ENCODE measurements at places on chromosomes 2 and 18.

DNA sequence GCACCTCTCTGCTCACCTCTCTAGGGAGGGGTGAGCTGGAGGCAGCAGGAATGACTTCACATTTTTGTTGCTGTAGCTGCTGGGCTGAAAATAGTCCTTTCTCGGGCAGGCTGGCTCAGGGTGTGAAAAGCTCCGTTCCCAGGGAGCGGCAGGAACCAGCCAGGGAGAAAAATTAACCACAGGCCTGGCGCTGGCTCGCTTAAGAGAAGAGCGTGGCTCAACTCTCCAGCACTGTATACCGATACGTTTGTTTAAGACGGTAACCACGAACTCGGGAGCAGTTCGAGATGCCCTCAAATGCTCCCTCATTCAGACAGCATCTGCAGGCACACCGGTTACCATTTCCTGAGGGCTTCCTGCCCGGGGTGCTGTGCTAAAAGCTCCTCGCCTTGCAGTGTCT is 129.6 kb downstream of the CELF4 start:
- no peak for DNase-seq

GRCh38 chr2:200637901-200638300 is 52.1 kb downstream of the AOX1 start:
- DNase-seq, result no peak

- no peak for DNase-seq
These were observed 52.0 kb downstream of the FECH start for GRCh38 chr18:57534511-57534909.

DNA sequence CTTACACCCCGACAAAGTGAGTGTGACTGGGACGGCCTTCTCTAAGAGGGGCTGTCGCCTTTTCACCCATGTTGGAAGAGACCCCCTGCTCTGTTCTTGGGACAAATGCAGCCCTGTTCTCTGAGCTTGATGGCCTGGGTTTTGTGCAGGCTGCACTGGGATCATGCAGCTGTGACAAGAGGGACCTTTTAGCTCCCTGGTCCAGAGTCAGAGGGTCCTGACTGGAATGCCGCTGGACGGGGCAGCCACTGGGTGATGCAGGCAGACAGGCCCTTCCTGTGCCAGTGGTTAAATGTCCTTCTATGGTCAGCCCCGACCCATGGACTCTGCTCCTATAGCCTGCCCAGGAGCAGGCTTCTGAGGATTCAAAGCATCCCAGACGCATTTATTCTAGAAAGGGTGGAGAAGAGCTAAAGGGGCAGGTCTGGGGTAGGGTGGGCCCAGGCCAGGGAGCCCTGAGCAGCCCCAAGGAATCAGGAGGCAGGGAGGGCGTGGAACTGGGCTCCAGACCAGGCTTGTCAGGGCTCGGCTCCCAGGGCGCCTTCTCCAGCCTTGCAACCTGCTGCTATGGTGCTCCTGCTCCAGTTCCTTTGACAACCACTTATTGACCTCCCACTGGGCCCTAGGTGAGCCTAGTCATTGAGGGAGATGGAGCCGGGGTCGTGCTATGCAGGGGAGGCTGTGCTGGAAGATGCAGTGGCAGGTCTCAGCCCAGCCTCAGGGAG is 277.9 kb upstream of the HS6ST1 start:
- no peak for DNase-seq

- no peak for DNase-seq
These were observed 195.7 kb downstream of the SMAD7 start for GRCh38 chr18:48754993-48755473.

- no peak for DNase-seq
These were observed 48.6 kb downstream of the PLB1 start for GRCh38 chr2:28544405-28544921.

- no peak for DNase-seq
These were observed 23.4 kb upstream of the KCNK3 start for GRCh38 chr2:26668856-26669750.

DNA sequence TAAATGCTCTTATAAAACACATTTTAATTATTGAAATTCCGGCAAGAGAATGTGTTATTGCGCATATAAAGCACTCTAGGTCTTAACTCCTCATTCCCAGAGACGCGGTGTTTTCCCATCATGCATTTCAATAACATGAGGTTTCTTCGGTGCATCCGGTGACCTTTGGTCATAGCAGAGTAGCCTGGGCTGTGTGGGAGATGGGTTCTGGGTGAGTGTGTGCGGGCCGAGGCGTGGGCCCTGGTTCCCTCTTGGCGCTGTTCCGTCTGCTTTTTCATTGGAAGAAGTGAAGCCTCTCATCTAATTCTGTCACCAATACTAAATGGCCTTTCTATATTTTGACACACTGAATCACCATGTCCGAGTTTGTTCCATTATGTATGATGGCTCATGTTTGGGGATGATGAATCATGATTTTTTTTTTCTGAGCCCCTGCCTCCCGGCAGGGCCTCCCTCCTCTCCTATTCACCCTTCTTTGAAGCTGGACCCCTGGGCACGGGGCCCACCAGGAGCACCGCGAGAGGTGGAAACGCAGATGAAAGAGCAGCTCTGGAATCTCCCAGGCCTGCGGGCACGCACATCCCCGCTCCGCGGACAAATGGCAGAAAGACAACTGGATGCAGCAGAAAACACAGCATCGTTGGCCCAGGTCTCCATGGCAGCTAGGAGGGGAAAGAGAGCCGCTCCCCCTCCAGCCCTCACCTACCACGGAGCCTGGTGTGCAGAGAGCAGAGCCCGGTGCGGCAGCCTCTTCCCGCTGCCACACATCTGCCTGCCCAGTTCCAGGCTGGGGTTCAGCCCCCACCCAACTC is 85.8 kb upstream of the HPCAL1 start:
- no peak for DNase-seq

GRCh38 chr18:34697233-34697632 is 12.9 kb upstream of the DTNA start:
- DNase-seq, result no peak

DNA sequence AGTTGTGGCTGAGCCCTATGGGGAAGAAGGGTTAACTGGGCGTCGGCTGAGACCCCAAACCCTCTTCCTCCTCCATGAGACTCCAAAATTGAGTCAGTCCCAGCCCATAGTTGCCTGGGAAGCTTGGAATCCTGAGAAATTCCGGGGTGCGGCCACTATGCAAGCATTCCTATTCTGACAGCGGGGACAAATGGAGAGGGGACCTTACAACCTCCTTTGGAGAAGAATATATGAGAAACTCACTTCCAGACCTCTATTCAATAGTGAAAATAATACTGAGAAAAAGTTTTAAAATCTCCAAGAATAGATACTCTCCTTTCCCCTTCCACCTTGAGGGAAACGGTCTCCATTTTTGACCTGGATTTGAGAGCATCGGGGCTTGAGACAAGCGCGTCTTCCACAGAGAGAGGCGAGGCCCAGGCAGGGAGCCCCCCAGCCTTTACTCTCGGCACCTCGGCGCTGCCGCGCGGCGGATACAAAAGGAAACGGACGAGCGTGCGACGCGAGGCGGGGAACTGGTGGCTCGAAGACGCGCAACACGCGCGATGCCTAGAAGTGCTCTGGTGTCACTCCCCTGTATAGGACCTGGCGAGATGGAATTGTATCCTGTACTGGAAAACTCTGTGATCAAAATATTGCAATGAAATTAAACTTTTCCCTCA is 11.1 kb downstream of the NR4A2 start:
- DNase-seq, result peak; percentile 44

DNA sequence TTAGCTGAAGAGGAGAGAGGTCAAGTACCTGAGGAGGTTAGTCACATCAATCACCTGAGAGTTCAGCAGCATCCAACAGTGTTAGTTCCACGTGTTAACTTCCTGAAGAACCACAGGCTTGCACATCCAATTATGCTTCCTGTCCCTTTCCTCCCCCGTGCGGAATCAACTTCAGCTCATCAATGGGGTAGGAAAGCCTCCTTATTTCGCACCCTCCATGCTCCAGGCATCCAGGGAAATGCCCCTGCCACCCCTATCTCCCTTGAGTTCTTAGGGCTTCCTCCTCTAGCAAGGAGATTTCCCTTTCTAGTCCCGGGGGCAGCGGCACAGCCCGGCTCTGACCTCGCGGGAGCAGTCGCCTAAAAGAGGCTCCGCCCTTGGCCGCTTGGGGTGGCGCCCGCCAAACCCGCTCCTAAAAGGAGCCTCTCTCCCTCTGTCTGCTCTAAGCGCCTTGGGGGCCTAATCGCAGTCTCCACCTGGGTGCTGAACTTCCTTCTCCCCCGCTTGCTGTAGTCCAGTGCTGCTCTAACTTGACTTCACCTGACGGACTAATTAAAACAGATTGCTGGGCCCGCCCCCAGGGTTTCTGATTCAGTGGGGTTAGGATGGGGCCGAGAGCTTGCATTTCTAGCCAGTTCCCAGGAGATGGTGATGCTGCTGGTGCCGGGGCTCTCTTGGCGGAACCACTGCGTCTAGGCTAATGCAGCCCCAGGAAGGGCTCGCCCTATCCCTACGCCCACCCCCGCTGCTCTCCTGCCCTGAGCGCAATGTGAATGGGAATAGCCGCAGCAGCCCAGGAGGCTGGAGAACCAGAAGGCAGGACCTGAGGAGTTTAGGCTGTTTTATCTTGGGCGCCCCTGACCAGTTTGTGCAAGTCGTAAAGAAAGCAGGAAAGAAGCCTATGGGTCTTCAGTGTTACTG is 3.4 kb upstream of the TET3 start:
- peak; percentile 52 for DNase-seq

DNA sequence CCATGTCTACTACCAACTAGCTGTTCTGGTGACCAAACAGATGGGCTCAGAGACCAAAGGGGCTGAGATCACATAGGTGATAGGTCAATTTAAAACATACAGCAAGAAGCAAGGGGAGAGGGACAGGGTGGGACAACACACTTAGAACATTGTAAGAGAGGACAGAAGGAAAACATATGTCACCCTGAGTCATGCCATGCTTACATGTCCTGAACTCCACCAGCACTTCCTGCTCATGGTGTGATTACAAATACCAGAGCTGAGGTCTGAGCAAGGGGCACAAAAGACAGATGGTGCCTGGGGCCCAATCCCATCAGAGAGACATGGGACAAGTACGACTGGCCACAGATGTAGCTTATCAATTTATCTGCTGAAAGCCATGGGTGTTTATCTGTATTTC is 28.7 kb upstream of the GALNT14 start:
- DNase-seq, result no peak

- no peak for DNase-seq
These were observed 47.1 kb downstream of the KCNG3 start for GRCh38 chr2:42446503-42447271.

DNA sequence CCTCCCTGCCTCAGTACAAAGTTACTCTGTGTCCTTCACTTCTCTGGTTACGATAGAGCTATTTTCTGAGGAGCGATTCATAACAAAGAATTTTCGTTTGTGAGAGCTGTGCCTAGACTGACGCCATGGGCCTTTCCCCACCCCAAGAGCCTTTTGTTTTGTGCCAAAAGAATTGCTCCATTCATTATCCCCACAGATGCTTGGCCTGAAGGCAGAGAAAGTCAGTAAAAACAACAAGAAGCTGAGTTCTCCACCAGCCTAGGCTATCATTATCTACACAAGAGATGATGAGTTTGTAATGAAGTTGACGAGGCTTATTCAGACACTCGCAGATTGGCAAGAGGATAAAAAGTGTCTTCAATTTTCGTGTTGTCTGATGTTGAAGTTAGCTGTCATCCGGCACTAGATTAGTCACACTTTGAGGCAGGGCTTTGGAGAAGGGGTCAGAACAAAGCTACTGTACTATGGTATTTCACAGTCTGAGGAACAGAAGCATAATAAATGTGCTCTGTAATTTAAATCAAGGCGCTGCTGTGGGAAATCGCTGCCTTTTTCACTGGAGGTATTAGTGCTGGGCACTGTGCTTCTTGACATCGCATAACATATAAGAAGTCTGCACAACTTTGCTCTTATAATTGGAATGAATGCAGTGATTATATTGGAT is 278.4 kb upstream of the FIGN start:
- DNase-seq, result no peak

- no peak for DNase-seq
These were observed 20.2 kb upstream of the EMILIN2 start for GRCh38 chr18:2826581-2826980.

- peak; percentile 4 for DNase-seq
These were observed 807 bp downstream of the GAREM1 start for GRCh38 chr18:32469691-32470459.

- DNase-seq, result no peak
These were observed 20.7 kb upstream of the UGP2 start for GRCh38 chr2:63820969-63821368.

GRCh38 chr2:70738159-70738558 is 29.8 kb downstream of the ADD2 start:
- no peak for DNase-seq

- DNase-seq, result no peak
These were observed 8.3 kb upstream of the RHOB start for GRCh38 chr2:20438334-20439192.

DNA sequence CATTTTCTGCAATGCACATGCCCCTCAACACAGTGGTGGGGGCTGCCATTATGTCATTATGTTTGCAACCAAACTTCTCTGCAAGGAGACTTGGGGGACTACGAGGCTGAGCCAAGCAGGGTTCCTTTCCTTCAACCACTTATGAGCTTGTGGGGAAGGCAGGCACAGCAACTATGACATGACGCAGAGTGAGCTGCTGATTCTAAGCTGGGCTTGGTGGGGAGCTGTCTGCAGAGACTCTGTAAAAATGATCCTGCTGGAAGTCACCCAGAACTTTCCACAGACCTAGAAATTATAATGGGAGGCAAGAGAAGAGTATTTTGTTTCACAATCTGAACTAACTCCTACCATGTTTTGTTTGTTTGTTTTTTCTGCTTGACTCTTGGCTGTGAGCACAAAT is 55.6 kb downstream of the INPP5D start:
- no peak for DNase-seq

DNA sequence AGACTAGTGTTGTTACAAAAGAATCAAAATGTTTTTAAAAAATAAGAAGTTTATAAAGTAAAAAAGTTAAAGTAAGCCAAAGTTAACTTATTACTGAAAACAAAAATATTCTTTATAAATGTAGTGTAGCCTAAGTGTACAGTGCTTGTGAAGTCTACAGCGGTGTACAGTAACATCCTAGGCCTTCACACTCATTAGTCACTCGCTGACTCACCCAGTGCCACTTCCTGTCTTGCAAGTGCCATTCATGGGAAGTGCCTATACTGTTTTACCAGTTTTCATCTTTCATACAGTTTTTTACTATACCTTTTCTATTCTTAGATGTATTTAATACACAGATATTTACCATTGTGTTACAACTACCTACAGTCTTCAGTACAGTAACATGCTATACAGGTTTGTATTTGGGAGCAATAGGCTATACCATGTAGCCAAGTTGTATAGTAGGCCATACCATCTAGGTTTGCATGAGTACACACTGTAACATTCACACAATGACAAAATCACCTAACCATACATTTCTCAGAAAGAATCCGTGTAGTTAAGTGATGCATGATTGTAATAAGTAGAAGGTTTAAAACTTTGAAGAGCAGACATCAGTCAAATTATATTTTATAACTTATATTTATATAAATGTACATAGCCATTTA is 13.4 kb downstream of the SERPINB7 start:
- peak; percentile 17 for DNase-seq

GRCh38 chr2:219542931-219543595 is 546 bp downstream of the CHPF start:
- DNase-seq, result no peak

GRCh38 chr2:172442072-172442895 is 14.9 kb downstream of the ITGA6 start:
- no peak for DNase-seq

- no peak for DNase-seq
These were observed 601.0 kb downstream of the SLC4A3 start for GRCh38 chr2:220228310-220229006.

- no peak for DNase-seq
These were observed 19.6 kb upstream of the SERPINB11 start for GRCh38 chr18:63683152-63683551.

- no peak for DNase-seq
These were observed 164.6 kb downstream of the HDAC4 start for GRCh38 chr2:239236043-239236807.
